SJSA1 (cell line): ENCODE measurements at places on chromosomes 4 and X. TPM values are rescaled to one million over a fixed set of nuclear protein-coding genes. Genes with fewer than 3 reads are reported as not detected.

Gene HS6ST2
- total RNA-seq: not detected in 2 replicates

- DNase-seq: no peak
Measured at GRCh38 chr4:118968813-118969212, 80.2 kb downstream of the SYNPO2 start.

Gene GSPT2
- 4.8 and 6.1 TPM in 2 replicates for total RNA-seq

DNA sequence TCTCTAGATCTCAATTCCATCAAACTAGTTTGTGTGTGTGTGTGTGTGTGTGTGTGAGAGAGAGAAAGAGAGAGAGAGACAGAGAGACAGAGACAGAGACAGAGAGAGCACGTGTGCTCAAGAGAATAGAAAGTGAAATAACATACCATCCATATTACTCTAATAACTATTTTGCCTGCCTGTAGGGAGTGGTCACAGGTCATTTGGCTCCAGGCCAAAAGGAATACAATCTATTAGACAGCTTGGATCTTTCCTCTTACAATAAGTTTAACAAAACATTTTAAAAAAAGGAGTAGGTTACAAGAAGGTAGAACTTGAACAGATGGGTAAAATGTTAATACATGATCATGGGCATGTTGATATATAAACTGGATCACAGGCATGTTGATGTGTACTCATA is 76.2 kb downstream of the COL4A6 start:
- no peak for DNase-seq

Gene UCP1
- total RNA-seq: not detected in 2 replicates

DNA sequence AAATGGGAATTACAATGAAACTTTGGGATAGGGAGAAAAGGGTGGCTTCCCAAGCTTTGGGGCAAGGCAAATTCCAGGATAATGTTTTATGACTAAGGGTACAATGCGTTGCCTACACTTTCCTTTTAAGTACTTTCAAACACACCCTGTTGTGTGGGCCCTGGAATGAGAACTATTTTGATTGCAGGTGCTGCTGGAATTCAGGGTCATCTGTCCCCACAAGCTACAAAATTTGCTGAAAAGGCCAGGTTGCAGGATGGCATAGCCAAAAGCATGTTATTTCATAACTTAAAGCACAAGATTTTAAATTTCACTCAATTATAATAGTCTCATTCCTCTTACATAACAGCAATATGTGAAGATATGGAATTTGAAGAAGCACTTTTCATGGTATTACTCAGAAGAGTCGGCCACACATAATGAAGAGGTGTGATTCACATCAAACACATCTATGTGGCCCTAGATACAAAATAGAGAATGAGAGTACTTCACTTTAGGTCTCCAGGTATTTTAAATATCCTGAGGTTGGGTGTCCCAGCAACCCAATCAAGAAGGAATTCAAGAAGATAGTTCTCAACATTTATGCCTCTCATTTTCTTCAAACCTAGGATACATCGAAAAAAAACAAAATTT is 89.3 kb downstream of the APBB2 start:
- no peak for DNase-seq
